ENCODE measurements at places on chromosomes 12 and 14.

DNA sequence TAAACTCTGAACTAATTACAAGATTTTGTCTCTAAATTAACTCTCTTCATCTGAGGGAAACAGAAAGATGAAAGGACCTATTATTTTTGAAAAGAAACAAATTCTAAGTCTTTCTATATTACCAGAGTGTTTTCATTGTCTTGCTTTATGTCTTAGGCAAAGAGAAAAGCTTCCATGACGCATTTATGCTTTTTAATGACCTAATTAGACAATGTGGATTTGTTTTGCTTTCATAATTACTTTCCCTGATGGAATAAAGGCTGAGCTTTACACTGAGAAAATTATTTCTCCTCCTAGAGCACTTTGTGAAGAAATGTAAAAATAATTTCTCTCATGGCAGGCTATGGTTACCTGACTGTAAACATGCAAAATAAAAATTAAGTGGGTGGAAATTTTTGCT lies 138.0 kb upstream of the SLCO1C1 start:
- no peak for DNase-seq

DNA sequence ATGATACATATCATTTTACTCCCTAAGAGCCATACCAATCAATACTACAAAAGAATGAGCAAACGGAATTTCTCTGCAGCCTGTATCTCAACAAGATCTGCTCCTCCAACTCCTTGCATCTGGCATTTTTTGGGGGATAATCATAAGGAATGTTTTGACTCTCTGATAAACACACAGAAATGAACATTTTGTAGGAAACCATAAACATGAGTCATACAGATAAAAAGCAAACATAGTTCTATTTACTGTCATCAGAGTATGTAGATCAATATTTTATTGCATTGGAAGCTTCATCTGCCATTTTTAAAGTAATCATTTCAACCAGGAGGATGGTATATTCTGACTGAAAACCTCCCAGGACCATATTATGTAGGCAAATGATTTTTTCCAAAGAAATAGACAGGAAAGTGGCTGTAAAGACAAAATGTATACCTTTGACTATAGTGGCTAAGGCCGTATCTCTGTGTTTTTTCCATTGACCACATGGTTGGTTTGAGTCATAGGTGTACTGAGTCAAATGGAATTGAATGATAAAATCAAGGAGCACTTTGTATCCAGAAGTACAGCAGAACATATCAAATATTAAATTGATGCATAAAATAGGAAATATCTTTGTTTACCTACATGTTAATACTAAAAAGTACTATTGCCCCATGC lies 32.4 kb upstream of the CD69 start:
- DNase-seq: no peak

DNA sequence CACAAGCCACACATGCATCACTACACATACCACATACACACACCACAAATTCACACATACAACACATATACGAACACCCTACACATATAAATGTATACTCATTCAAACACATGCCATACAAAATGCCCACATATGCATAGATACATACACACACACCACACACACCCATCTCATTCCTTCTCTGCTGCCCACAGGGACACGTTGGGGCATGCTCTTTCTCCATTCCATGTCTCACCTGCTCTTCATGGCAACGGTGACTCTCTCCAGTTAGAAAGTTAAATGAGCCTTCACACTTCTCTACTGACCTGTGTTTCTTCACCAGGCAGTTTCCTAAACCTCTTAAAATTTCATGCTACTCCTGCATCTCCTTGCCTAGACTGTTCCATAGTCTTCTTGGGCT lies 1194.8 kb downstream of the BCL11B start:
- DNase-seq: no peak

- peak; percentile 85 for DNase-seq
Measured at GRCh38 chr12:45216230-45216982, 511 bp downstream of the ANO6 start.

- DNase-seq: no peak
Measured at GRCh38 chr12:130501821-130502220, 164.1 kb downstream of the PIWIL1 start.

DNA sequence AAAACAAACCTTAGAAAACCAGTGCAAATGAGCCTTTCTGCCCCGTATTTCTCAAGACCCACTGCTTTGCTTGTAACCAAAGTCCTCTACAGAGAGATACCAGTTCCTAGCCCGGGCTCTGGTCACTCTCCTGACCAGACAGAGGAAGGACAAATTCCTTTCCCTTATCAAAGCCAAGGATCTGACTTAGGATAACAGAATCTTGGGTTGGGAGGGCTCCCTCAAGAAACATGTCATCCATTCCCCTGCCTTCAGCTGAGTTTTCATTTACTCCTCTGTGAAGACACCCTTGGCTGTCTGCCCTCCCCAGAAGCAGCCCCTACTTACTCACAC lies 116.0 kb upstream of the PARP11 start:
- DNase-seq: no peak

DNA sequence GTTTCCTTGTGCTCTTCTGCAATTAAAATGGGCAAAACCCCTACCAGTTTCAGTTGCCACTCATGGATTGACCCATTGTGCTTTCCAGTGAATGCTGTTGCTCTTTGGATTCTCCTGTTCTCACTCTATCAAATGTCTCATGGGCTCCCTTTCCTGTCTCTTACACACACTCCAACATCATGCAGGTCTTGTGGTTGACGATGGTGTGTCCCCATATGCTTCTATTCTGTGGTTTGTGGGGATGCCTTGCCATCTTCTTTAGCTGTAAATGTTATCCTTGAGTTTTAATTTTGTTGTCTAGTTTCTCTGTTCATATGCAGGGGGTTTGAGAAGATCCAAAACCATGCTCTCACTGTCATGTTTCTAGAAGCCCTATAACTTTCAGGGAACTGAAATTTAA lies 31.9 kb upstream of the FBXO34 start:
- no peak for DNase-seq

DNA sequence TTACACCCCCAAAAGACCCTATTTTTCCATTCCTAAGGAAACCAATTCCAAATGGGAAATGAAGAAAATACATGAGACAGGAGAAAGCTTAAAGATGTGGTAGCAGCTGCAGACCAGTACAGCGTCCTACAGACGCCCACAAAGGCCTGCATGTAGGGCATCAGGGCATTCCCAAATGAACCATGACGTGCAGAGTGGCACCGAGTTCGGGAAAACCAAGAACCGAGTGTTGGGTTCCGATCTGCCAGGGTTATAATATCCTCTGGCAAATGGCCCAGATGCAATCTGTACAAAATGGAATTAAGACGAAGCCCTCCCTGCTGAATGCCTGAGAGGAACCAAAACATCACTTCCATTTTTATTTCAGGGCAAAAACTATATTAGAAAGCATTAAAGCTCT lies 34.4 kb upstream of the SELPLG start:
- no peak for DNase-seq

DNA sequence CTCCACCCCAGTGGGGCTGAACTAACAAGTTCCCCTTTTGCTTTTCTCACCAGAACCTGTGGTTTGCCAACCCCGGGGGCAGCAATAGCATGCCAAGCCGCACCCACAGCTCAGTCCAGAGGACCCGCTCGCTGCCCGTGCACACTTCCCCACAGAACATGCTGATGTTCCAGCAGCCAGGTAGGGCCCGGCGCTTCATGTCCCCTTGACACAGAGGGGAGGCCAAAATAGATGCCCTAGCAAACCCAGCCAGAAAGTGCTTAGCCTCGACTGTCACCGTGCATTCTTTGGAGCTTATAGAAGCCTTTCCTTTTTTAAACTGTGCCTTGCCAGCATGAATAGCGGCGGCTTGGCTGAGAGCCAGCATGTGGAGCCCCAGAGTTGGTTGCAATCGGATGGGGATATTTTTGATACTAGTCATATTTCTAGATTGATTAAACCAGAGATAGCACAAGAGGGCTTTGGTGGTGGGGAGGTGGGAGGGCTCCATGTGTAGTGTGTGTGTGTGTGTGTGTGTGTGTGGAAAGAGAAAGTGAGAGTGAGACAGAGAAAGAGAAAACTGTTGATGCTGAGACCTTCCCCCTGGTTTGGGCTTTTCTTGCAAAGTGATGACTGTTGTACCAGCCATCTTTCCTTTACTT lies 126.1 kb downstream of the GCH1 start:
- DNase-seq: peak; percentile 85

GRCh38 chr14:23571701-23572523 lies 4.3 kb upstream of the AP1G2 start:
- peak; percentile 58 for DNase-seq

DNA sequence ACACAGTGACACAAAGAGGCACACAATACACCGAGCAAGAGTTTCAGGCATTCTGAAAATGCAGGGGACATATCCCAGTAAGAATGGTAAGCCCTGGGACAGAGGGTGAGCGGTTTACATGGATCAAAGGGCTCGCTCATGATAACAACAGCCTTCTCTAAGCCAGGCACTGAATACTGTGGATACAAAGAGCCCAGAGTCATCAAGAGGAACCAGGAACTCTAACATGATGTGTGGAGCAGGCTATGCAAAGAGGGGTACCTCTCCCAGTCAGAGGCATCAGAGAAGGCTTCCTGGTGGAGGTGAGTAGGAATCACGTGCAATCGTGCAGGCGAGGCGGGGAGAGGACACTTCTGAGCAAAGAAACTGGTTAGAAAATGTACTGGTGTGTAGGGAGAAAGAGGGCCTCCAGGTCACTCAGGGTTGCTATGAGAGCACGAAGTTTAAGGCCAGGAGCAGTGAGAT lies 76.9 kb upstream of the EEA1 start:
- no peak for DNase-seq

DNA sequence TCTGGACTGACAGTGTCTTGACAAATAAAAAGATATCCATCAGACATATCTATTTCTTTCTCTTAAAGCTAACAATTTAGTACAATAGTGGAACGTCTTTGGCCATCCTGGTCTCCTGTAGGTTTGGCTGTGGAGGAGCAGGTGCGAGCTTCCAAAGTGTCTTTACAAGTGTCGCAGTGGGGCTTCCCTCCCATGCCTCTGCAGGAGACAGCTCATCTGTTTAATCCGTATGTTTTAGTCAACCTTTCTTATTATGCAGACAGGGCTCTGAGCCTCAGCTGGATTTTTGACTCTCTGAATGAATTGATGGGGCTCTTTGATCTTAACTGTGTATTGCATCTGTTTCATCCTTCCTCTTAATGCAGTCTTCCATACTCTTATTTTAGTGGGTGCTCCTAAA lies 57.5 kb downstream of the RMST start:
- no peak for DNase-seq

GRCh38 chr12:116577154-116577561 lies 18.0 kb downstream of the MAP1LC3B2 start:
- DNase-seq: no peak

- DNase-seq: no peak
Measured at GRCh38 chr14:22519877-22520685, 68.9 kb downstream of the DAD1 start.

DNA sequence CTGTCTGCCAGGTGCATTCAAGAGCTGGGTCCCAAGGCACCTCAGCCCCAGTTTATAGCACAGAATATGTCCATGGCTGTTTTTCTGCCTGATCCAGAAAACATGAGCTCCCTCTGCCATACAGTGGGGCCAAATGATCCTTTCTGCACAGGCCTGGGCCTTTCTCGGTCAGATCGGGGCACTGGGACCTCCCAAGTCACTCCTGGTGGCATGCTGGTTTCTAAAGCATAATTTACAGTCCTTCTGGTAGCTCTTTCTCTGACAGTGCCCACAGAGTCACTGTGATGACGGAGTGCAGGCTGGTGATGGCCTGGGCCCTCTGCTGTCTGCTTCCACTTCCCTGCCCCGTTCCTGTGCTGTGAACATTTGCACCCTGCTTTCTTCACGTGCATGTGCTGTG lies 99.2 kb downstream of the ADGRD1 start:
- DNase-seq: no peak

GRCh38 chr14:73859145-73859544 lies 7.5 kb downstream of the PTGR2 start:
- no peak for DNase-seq

DNA sequence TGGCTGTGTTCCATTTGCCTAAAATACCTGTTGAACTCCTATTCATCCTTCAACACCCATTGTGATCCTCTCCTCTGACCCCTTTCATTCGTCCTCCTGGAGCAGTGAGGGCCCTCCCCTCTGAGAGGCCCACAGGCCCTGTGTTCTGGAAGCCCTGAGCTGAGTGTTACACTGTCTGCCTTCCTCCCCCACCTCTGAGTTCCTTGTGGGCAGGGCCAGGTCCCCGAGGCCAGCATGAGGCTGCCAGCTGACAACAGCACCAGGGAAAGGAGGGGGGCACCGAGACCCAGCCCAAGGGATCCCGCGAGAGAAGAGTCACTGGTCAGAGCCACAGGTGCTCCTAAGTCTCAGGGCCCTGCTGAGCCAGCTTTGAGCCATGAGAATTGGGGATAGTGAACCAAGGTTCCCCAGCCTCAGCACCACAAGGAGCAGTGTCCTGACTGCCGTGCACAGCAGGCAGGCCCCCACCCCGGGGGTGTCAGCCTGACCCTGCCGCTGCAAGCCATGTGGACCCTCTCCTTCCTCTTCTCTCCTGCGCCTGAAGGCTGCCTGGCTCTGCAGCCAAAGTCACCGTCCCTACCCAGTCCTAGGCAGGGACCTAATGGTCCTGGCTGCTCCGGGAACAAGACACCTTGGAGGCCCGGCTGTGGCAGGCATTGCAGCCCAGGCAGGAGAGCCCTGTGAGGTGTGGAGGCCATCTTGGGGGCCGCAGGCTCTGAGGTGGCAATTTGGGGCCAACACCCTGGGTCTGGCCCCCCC lies 52.5 kb downstream of the BEGAIN start:
- peak; percentile 59 for DNase-seq

GRCh38 chr12:127355061-127355841 lies 911.7 kb upstream of the TMEM132C start:
- DNase-seq: no peak
